ENCODE measurements at places on chromosomes 7 and 10. TPM values are rescaled to one million over a fixed set of nuclear protein-coding genes. Genes with fewer than 3 reads are reported as not detected.
A peak's percentile ranks its signal among the peaks of the same experiment; 100 is the strongest.

The PRKG1 gene
- total RNA-seq, result 46.8 TPM

The NPVF gene
- total RNA-seq, result not detected

The FAM13C gene
- total RNA-seq, result 16.5 TPM

The ARMC3 gene
- total RNA-seq, result 0.13 TPM

The NUP205 gene
- total RNA-seq, result 33.1 TPM

The ZNF727 gene
- total RNA-seq, result 2.3 TPM

The ST8SIA6 gene
- total RNA-seq, result 5.6 TPM

- no peaks in the 10 kb centered on the region for H3K4me1 ChIP-seq
- no peak overlapping the region for H3K27ac ChIP-seq
- H3K4me3 ChIP-seq, result no peak overlapping the region
These were observed 57.9 kb downstream of the GATA3 start for GRCh38 chr10:8112230-8112905.

DNA sequence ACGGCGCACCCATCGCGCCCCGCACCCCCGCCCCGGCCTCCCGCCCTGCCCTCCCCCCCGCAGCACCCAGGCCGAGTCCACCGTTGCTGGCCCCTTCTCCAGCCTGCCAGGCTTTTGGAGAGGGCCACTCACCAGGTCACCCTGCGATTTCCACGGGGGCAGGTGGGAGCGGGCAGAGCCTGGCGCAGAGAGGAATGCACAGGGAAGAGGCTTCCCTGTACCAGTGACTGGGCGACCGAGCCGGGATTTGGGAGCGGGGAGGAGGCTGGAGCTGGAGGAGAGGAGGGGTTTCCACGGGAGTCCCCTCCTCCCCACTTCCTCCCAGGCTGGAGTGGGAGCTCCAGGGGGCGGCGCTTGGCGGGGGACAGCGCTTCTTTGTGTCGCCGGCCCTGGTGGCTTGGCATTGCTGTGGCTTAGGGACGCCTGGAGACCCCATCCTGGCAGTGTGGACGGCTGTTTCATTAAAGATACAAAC lies 19.3 kb downstream of the TCAF1 start:
- DNase-seq, result peak; percentile 88
- H3K36me3 ChIP-seq, result no peaks in the 10 kb centered on the region
- peak overlapping the region; percentile 66 for H3K4me3 ChIP-seq

DNA sequence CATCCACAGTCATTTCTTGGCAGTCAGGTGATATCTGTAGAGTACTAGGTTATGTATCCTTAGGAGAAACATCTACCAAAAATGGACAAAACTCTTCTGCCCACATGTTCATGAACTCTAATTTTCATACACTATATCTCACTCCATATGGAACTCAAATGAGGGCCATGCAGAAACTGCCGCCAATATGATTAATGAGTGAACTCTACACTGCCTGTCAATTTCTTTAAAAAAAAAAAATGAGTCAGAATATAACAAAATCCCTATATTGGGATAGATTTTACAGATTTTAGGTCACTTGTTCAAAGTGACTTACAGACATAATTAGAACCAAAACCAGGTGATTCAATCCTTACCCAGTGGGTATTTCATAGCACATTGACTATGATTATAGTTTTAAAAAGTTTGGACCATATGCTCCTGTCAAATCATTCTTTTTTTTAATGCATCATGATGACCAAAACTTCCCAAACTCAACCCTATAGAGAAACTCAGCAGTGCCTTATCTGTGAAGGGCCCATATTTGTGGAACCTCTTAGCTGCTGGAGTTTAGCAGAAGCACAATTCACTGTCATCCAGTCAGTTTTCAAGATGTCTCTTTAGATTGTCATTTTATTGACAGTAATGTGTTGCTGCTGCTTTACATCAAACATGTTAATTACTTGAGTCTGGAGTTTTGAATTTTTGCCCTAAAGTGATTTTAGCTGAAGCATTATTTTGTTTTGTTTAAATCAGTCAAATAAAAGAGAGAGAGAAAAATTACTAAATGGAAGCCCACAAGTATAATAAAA lies 11.1 kb downstream of the LRRN3 start:
- DNase-seq, result no peak
- H3K4me3 ChIP-seq, result no peak overlapping the region

DNA sequence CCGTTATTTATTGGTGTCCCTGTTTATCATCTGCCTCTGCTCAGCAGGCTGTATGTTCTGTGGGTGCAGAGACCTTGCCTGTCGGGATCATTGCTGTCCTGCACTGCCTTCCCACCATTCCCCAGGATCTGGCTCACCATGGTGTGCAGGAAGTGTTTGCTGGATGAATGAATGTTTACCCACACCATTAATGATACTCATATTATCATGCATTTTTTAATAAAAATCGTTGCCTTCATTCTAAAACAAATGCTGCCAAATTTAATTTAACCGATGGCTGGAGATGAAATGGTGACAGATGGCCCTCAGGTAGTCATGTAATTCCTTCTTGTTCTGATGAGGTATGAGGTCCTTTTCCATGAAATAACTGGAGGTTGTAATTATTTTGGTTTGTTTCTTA lies 22.5 kb downstream of the PLPP4 start:
- no peaks in the 10 kb centered on the region for H3K27me3 ChIP-seq
- no peak overlapping the region for H3K27ac ChIP-seq

GRCh38 chr7:18890885-18891621 lies 226.4 kb downstream of the TWIST1 start:
- H3K27ac ChIP-seq, result no peak overlapping the region
- no peaks in the 10 kb centered on the region for H3K27me3 ChIP-seq
- peaks cover 26% of the 10 kb centered on the region for H3K4me1 ChIP-seq
- no peak overlapping the region for H3K4me3 ChIP-seq

Measured in thyroid gland (tissue), 4 donors.